RCC 7860 (cell line): ENCODE measurements at places on chromosomes 3 and 15.

- no peak for DNase-seq
Measured at GRCh38 chr3:4987538-4988296, 8.5 kb downstream of the BHLHE40 start.

DNA sequence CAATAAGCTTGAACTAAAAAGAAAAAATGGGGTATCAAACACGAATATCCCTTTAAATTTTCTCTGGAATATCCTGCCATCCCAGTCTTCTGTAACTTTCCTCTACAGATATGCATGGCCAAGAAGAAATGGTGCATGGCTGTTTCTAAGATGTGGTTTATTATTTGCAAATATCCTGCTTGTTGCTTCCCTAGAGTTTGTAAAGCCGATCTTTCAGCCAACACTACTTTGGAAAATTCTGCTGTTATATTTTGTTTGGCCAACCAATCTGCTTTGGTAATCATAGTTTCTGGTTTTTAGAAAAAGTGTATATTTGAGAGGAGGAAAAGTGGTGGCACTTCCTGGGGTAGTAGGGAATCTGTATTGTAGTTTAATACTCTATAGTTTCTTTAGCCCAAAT lies 13.9 kb downstream of the PHLDB2 start:
- no peak for DNase-seq

GRCh38 chr3:121661376-121661775 lies 673 bp upstream of the HCLS1 start:
- DNase-seq, result no peak

DNA sequence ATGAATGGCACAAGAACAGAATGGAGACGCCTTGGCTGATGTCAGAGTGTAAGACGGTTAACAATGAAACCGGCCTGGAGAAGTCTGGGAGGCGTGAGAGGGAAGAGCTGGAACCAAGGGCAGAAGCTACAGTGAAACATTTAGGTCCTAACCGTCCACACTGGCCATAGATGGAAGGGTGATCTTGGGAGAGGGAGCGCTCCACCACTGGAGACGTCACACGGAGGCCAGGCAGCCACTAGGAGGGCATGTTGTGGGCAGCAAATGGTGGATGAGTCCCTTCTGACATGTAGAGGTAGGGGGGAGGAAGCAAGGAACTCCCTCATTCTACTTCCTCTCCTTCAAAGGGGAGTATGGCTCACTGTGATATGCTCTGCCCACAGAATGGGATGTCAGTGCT lies 23.8 kb downstream of the FEM1B start:
- DNase-seq, result no peak

DNA sequence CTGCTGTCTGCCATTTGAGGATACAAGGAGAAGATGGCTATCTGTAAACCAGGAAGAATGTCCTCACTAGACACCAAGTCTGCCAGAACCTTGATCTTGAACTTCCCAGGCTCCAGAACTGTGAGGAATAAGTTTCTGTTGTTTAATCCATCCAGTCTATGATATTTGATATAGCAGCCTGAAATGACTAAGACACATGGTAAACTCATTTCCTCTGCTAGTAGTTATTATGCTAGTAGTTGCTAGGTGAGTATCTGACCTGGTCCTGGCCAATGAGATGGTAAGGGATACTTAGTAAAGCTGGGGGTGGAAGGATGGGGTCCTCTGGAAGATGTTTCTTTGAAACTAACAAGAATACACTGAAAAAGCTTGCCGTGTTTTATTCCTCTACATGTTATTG lies 280.7 kb upstream of the ARHGEF26 start:
- DNase-seq, result no peak

DNA sequence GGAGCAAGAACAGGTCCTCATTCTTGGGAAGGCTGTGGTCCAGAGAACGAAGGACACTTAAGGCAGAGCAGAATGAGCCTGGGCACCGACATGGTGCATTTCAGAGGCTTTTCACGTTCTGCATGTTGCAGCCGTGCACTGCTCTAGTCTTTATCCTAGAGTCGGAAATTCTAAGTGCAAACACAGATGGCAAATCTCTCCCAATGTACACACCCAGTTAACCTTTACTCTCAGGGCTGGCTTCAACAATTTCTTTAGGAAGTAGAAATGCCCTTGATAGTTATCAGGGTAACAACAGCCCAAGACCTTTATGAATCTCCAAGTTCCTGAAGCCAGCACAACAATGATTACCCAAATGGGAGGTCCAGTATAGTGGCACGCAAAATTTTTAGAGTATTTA lies 39.1 kb upstream of the LRTM1 start:
- DNase-seq, result no peak

DNA sequence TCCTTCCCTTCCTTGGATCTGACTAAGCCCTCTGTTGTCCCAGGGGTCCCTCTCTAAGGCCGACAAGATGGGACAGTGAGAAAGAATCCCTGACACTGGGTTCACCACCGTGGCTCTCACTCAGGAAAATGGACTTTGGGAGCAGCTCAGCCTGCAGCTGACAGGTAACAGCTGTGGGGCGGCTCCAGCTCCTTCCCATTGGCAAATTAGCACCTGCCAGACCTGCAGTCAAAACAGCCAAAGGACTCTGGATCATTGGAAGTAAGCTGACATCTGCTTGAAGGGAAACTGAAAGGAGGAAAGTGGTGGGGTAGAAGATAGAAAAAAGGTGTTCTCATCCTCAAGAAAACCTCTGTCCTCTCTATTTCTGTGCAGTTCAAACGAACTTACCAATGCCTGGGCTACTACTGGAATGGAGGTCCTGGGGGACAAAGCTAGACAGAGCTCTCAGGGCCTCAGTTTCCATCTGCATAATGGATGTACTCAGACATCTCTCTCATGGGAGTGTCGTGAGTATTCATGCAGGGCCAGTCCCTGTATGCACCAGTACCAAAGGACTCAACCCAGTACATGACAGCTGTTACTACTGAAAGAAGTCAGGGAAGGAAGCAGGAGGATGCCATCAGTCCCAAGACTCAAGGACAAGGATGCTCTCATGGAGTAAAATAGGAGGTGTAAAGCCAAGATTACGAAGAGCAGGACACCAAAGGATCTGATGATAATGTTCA lies 53.6 kb upstream of the DCLK3 start:
- DNase-seq, result no peak

DNA sequence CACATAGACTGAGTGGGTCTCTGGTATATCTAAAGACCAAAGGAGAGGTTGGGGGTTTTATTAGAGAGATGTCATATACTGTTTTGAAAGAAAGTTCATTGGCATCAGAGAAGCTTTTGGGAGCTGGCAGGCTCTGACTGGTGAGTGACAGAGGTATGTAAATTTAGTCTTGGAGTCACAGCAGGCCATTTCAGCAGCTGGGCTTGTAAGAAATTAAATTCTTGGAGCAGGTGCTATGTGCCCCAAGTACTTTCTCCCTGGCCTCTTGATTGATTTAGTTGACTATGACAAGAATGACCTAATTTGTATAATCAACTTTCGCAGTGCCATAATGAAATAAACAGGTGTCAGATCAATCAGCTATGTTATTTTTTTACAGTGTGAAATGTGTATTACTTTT lies 47.8 kb upstream of the CDAN1 start:
- no peak for DNase-seq
